ENCODE measurements at places on chromosomes 16 and 17.
A peak's percentile ranks its signal among the peaks of the same experiment; 100 is the strongest.

GRCh38 chr17:48747445-48748363 lies 19.2 kb upstream of the HOXB13 start:
- DNase-seq, result no peak

GRCh38 chr17:75295201-75296158 lies 6.2 kb upstream of the SLC25A19 start:
- no peak for DNase-seq

DNA sequence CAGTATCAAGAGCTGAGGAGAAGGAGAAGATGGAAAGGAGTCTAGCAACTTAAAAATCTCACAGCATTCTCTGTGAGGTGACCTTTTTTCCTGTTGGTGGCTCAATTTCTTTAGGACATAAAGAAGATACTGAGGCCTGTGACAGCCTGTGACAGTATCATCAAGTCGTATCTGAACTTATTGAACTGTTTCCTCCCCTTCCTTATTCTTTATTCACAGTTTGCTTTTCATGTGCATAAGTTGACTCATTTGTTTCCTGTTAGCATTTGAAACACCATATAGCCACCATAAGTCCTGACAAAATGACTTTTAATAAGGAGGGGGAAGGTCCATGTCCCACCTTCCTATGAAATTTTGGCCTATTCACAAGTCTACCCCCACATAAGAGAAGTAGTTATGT lies 8.9 kb downstream of the UNK start:
- no peak for DNase-seq

- DNase-seq, result no peak
Measured at GRCh38 chr17:5381542-5381941, 37.9 kb downstream of the NUP88 start.

GRCh38 chr16:86753399-86753798 lies 175.1 kb downstream of the FOXL1 start:
- DNase-seq, result no peak

DNA sequence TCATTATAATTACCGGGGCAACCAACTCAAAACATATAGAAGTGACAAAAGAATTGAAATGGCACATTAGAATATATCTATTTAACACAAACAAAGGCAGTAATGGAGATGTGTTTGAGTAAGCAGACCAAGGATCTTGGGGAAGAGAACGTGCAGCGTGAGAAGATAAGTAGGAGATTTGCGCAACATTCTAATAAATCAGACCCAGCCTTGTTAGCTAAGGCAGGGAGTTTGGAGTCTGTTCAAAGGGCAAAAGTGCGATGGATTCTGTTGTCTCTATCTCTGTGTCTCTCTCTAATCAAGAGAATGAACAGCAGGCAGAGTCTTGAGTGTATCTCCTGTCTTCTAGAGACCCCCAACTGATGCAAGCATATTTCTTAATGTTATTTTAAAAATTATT lies 55.0 kb upstream of the FA2H start:
- DNase-seq, result no peak

DNA sequence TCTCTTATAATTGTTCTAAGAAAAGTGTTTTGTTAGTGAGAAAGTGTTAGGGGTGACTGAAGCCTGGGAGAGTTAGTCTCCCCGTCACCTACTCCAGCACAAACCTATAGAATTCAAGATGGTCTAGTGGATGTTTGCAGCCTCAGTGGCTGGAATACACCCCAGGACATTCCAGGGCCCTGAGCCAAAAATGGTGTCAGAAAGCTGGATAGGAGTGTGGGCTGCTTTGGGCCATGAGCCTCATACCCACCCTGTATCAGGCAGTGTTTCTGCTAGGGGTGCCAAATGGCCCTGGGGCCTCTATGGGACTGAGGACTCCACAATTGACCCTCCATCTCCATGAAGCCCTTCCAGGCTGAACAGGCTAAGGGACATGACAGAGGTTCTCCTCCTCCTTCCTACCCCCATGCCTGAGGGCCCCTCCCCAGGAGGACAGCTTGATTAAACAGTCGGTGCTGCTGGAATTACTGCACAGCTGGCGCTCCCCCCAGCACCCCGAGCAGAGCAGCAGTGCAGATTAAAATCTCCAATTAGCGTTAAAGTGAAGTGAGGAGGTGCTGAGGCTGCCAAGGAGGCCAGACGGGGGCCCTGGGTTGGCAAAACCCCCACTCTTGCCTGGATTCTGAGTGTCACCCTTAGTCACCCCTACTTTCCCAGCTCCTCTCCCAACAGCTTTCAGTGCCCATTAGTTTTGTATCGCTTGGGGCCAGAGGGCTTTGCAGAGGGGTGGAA lies 59.1 kb downstream of the NEUROD2 start:
- no peak for DNase-seq

DNA sequence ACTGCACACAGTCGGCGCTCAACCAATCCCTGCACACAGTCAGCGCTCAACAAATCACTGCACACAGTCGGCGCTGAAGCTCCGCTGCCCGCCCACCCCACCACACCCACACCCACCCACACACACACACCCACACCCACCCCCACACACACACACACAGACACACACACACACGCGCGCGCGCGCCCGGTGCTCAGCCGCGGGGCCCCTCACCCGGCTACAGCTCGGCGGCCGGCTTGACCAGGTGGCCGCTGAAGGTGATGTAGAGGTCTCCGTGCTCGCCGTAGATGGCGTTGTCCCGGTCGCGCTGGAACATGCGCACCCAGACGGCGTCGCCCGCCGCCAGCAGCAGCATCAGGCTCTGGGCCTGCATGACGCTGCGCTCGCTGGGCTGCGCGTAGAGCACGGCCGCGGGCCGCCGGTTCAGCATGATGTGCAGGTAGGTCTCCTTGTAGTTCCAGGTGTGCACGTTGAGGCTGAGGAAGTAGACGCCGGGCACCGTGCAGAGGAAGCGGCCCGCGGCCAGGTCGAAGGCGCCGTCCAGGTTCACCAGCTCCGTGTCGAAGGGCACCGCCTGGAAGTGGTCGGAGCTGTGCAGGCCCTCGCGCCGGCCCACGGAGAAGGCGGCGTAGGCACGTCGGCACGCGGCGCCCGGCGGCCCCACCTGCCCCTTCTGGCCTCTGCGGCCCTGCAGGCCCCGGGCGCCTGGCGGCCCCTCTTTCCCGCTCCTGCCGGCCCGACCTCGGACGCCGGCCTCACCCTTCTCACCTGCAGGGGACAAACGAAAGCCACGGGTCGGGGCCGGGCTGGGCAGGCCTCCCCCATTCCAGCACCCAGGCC lies 2.5 kb downstream of the C1QTNF8 start:
- DNase-seq, result peak; percentile 9

DNA sequence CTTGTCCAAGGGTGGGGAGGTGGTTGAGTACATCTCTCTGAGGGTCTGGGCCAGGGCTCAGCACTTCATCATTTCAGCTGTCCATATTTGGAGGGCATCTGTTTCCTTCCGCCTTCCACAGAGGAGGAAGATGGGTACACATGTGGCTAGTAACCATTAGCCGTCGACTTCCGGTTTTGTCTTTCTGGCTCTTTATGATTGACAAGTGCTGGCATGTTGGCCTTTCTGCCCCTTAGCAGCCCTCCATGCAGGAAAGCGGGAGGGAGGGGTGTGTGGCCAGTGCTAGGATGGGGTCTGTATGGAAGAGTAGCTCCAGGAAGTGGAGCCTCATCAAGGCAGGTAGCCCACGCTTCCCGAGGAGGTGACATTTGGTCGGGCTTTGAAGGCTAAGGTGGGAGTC lies 69.6 kb downstream of the RAI1 start:
- peak; percentile 24 for DNase-seq
